RCC 7860 (cell line): ENCODE measurements at places on chromosomes 13 and 19.
A peak's percentile ranks its signal among the peaks of the same experiment; 100 is the strongest.

DNA sequence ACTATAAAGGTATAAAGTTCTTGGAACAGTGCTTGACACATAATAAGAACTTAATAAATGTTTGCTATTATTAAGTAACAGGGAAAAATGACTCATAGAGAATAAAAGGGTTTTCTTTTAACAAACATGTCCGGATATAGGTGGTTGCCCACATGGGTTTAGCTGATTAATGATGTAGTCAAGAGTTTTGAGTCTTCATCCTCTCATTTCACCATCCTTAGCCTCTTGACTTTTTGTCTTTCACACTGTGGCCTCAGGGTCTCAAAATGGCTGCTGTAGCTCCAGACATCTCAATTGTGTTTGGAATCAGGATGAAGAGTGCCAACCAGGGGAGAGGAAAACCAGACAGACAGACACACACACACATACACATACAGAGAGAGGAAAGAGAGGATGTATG, 97.9 kb downstream of the HSPH1 start:
- no peak for DNase-seq

DNA sequence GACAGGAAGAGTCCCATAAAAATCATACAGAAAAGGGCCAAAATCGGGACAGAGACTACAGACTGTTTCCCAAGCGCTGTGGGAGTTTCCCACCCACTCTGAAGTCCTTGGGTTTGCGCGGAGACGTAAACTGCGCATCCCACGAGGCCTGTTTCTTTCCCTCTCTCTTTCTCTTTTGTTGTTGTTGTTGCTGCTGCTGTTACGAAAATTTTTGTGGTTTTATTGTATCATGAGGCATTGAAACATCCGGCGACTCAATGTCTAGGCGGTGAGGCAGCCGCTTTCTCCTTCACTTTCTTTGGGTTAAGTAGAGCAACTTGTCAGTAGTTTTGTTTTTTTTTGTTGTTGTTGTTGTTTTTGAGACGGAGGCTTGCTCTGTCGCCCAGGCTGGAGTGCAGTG, 1.6 kb upstream of the PPP1R12C start:
- no peak for DNase-seq

- no peak for DNase-seq
Measured at GRCh38 chr19:13788991-13789390, 6.3 kb upstream of the ZSWIM4 start.

GRCh38 chr13:100363285-100363711, 225.3 kb downstream of the GGACT start:
- DNase-seq = no peak

DNA sequence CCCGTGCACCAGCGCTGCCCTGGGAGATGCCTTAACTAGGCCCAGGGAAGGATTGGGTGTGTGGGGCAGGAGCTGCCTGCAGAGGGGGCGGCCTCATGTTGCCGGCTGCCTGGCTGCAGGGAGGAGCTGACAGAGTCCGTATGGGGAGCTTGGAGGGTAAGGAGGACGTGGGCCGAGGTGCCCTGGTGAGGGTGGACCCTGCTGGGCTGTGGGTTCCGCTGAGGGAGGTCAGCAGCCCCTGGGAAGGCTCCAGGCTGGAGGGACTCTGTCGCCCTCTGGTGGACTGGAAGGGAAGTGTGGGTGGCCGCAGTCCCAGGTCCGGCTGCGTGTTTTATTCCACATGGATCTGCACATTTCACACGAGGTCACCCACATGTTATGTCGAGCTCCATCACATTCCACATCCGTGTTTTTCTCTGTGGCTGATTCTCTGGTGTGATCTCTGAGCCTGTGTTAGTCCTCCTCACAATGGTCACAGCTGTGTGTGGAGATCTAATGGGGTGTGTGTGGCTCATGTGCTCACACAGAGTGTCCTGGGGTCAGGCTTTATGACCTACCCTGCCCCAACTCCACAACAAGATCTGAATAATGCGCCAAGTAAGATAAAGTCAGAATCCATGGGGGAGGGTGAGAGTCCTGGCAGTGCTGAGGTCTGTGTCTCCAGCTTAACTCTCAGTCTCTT, 1.8 kb upstream of the CEACAM8 start:
- DNase-seq = no peak

- DNase-seq = no peak
Measured at GRCh38 chr19:52248241-52248640, 21.1 kb upstream of the ZNF766 start.

GRCh38 chr19:1955171-1956121, 14.5 kb downstream of the CSNK1G2 start:
- no peak for DNase-seq

DNA sequence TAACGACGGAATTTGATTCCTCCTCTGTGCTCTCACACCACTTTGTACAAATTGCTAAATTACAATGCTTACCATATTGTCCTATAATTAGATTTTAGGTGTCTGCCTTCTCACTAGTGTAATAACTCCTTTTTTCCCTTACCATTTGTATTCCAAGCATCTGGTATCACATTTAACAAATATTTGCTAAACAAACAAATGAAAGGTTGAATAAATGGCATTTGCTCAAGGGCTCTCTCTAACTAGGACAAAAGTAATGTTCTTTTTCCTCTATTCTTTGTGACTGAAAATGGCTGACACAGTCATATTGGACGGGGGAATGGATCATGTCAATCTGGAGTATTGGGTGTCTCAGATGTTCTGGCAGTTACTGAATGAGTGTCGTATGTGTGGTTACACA, 99.7 kb downstream of the ENOX1 start:
- no peak for DNase-seq

DNA sequence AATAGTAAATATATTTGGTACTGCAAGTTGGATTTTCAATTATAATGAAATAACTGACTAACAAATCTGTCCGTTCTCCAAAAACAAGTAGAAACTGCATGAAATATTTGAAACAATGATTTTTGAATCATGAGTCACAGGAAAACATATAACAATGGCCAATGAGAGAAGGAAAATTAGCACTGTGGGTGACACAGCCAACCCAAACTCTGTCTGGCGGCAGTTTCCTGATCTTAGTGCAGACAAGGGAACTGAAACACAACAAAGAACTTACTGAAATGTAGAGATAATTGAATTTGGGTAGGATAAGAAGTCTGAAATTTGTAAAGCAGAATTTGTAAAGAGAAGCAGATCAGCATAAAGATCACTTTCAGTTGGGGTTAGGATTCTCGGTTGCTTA, 2743.3 kb upstream of the PCDH20 start:
- no peak for DNase-seq

DNA sequence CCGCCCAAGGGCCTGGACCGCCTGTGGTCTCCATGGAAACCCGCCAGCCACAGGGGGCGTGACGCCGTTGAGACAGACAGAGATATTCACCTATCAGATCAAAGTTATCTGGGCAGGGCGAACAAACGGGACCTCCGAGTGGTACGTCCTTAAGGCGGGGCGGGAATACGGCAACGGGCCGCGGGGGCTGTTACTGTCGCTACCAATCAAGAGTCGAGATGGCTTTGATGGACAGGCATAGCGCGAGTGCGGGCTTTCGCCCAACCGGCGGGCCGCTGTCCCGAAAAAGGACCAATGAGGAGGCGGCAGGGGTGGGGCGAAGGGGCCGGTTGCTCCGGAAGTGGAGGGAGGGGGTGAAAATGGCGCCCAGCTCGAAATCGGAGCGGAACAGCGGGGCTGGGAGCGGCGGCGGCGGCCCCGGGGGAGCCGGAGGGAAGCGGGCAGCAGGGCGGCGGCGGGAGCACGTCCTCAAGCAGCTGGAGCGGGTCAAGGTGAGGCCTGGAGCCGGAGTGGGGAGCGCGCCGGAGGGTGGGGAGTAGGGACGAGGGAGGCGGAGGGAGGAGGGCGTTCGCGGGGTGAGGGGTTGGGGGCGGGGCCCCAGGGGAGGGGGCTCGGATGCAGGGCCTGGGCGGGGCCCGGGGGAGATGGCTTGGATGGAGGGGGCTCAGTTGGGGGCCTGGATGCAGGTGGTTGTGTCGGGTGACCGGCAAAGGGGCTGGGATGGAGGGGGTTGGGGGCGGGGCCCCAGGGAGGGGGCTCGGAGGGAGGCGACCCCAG, at the start of gene DCAF15:
TSS of gene DCAF15 (plus strand) at position 356 of the 777 bp plus-strand sequence. CDS start at position 360, 4 bp downstream.
- DNase-seq = peak; percentile 99

- no peak for DNase-seq
Measured at GRCh38 chr19:56341948-56342347, 27.3 kb upstream of the ZSCAN5A start.

GRCh38 chr19:52369559-52370340, at the start of gene ZNF880:
Gene ZNF880 (plus strand): TSS chr19:52369923. CDS start chr19:52369966, 43 bp downstream.
- no peak for DNase-seq

GRCh38 chr19:43847884-43848283, 20.8 kb downstream of the ZNF283 start:
- DNase-seq = peak; percentile 16

DNA sequence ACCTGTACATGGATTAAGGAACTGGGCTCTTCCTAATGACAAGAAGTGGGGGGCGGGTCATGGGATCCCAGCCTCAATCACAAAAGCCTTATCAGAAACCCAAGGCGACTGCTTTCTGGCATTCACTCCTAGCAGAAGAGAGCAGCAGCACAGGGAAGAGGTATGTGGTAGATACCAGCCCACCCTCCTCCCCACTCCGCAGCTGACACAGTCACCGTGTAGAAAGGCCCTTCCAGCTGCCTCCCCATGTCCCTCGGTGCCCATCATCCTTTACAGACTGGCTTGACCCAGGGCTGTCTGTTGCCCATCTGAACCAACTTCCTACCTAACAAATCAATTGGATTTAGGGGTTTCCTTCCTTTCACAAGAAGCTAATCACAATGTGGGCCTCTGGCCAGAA, 3.1 kb upstream of the DHRS12 start:
- no peak for DNase-seq

GRCh38 chr19:42202290-42202880, 15.1 kb downstream of the DEDD2 start:
- DNase-seq = no peak

DNA sequence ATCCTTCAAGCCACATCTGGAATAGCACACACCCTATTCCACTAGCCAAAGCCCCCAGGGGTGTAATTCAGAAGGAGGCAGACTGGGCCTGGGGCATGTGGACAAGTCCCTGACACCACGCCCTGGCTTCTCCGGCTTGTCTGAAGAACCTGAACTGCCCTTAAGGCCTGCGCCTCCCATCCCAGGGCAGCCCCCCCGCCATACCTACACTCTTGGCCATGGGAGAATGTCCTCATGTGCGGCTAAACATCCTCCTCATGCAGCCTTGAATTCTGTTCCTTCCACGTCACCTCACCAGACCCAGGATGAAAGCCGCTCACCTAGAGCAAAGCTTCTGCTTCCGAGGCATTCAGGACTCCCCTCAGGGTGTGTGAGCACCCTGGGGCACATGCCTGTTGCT, 24.3 kb upstream of the POU2F2 start:
- DNase-seq = no peak

DNA sequence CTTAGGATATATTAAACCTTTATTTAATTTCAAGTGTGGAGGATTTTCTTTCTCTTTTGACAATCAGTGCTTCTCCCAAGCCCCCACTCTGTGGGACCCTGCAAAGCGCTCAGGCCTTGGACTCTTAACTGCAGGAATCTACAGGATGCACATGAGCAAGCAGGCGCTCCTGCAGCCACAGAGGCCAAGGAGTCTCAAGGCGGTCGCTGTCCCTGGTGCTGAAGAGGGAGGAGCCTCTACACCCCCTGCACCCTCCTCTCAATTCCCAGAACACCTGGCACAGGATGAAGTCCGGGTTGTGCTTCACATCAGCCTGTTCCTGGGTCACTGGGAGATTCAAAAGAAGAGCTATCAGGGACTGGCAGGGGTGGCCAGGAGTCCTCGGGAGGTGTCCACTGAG, 13.5 kb downstream of the OR10H4 start:
- no peak for DNase-seq

DNA sequence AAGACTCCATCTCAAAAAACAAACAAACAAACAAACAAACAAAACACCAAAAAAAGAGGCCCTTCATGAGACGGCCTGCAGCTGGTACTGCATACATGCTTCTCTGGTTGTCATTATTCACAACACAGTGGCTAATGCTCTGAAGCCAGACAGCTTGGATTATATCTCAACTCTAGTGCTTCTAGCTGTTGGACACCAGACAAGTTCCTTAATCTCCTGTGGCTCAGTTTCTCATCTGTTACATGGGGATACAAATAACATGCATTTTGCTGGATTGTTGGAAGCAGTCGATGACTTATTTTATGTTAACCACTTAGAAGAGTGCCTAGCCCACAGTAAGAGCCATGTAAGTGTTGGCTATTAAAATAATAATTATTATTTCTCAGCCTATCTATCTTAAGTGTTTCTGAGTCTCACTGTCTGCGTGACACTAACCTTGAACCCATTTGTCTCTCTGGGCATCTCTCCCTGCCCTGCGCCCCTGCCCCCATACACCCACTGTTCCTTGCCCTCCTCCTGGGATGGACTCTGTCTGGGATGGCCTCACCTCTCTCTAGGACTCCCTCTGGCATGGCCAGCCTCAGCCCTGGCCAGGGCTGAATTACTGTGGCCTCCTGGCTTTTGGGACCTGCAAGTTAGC, 3.1 kb upstream of the JUNB start:
- no peak for DNase-seq

GRCh38 chr13:30907121-30907861, 1.2 kb downstream of the MEDAG start:
- no peak for DNase-seq

- DNase-seq = no peak
Measured at GRCh38 chr13:28851422-28851821, 31.3 kb downstream of the MTUS2 start.

DNA sequence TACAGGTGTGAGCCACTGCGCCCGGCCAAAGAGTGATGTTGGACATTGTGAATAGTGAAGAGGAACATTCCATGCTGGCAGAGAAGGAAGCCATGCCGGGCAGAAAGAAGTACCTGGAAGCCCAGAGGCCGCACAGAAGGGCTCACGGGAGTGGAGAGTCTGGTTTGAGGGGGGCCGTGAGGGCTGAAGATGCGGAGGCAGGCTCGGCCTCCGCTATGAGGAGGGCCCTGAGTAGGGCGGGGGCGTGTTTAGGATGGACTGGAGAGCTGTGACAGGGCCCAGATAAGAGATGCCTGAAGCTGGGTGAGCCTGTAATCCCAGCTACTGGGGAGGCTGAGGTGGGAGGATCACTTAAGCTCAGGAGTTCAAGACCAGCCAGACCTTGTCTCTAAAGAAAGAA, 1.6 kb downstream of the JOSD2 start:
- DNase-seq = no peak

- DNase-seq = no peak
Measured at GRCh38 chr13:93951951-93952350, 527.5 kb downstream of the DCT start.

GRCh38 chr13:39455521-39456175, 147.3 kb downstream of the LHFPL6 start:
- no peak for DNase-seq

GRCh38 chr13:76853921-76854608, 32.1 kb downstream of the KCTD12 start:
- DNase-seq = no peak
